ENCODE measurements at places on chromosomes 5 and 9.

GRCh38 chr5:141692919-141693725 is 11.1 kb upstream of the ARAP3 start:
- DNase-seq = peak; percentile 79

DNA sequence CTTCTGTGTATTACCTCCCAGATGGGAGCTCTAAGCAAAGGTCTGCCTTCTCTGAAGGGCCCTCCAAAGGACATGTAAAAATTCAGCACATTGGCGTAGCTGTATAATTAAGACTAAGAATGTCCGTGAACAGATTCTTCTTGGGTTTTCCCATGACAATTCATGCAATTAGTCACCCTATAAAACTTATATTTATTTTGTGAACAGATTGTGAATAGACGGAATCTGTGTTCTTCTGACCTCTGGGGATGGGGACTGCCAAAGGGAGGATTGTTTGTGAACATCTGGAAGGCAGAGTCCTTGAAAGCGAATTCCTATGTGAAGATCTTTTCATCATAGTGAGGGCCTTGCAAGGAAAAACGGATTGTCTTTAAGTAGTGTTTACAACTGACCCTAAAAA is 111.3 kb downstream of the EGFLAM start:
- DNase-seq = no peak

- no peak for DNase-seq
Observed at GRCh38 chr9:85730916-85731630, 10.7 kb downstream of the AGTPBP1 start.

GRCh38 chr5:168939887-168940544 is 360.8 kb upstream of the PANK3 start:
- no peak for DNase-seq

DNA sequence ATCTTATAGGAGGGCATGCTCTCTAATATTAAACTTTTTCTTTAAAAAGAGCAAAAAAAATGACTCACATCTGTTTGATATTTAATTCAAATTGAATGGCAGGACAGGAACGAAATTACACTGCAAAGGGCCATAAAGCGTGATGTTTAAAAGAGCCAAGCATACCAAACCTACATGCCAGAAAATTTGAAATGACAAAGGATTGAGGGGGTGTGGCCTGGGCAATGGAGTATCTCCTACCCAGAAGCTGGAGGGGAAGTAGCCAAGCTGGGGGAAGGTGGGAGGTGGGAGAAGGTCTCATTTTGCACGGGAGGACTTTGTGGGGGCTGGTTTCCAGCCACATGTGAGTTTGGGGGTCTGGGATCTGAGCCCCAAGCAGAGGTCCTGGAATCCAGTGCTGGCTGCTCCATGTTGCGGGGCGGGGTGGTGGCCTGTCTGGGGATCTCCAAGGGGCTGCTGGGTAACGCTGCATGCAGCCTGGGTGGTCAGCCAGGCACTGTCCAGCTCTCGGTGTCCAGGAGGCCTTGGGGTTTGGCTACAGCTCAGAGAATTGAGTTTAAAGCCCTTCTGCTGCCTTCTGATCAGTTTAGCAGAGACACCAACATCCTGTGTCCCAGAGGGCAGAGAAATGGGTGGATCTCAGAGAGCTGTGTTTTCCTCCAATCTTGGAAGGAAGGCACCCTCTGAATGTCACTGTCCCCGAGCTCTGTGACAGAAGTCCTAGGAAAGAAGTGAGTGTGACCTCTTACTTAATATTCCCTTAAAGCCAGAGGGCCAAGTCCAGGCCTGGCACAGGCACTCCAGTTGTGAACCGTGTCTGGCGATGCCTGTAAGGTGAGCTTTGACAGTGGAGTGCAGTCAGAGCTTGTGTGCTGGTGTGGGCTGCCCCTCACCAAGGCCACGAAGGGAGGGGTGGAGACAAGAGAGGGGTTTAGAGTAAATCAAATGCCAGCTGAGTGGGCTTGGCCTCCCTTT is 7.6 kb downstream of the DCANP1 start:
- no peak for DNase-seq

DNA sequence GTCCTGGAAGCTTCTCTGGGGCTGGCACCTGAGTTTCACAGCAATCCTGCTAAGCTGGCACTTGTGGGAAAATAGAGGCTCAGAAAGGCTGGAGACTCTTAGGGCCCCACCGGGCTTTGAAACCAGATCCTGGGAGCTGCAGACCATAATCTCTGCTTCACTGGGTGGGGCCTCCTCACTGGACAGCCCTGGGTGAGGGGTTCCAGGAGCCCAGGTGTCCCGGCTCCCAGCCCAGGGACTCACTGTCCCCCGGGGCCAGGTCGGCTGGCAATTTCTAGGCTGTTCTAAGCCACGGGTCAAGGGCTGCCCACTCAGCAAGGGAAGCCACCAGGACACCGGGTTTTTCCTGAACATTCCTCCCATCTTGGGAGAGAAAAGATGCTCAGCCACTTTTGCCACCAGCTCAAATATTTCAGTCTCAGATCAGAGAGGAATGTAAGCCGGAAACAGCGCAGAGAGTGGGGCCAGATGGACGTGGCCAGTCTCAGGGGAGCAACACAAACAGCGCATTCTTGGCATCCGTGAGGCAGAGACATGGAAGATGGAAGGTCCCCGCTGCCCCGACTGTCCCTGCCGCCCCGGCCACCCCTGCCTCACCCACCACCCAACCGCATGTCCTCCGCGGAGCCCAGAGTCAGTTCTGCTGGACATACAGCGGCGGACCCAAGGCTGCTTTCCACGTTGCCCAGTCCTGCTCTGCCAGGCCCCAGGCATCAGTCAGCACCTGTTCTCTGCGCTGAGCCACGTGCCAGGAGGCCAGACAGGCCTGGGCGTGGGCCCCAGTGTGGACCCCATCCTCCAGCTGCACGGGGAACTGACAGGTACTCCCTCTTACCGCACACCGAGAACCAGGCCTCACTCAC is 72.6 kb downstream of the VAV2 start:
- DNase-seq = no peak

- DNase-seq = no peak
Observed at GRCh38 chr9:36729906-36730305, 157.2 kb downstream of the MELK start.

DNA sequence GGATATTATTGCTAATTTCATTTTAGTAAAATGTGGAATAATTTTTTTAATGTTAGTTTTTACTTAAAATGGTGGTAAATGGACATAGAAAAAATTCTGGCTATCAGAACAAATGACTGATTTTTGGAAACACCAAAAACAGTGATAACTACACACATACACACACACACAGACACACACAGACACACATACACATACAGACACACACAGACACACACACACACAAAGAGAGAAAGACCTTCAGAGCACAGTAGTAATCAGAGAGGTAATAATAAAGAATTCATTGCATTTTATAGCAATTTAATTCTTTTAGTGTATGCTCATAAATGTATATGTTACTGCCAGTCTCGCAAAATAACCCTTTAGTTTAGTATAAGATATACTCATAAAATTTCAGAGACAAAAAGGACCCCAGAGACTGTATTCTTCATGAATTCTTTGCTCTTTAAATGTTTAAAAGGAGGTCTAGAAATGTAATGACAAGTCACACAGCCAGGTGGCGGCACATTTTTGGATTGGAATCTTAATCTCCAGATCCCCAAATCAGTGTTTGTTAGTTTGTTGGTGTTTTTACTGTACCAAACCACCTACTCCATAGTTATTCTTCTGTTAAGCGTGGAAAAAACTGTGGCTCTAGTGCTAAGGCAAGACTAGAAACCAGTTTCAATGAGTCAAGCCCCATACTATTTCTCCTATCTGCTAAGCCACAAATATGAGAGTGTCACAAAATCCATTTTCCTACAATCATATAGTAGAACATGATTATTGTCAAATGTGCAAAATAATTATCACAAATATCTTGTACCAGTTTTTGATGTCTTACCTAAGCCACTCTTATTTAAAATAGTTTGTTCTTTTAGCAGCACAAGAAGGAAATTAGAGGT is 109.9 kb downstream of the EDIL3 start:
- DNase-seq = no peak

- no peak for DNase-seq
Observed at GRCh38 chr9:35001285-35001677, 11.7 kb downstream of the DNAJB5 start.

- DNase-seq = no peak
Observed at GRCh38 chr9:78351816-78352215, 54.9 kb downstream of the PSAT1 start.

- DNase-seq = no peak
Observed at GRCh38 chr5:41840251-41840650, 30.0 kb downstream of the OXCT1 start.

- no peak for DNase-seq
Observed at GRCh38 chr9:135969064-135969683, 8.0 kb upstream of the UBAC1 start.

GRCh38 chr5:131256507-131256823 is 7.4 kb upstream of the CDC42SE2 start:
- no peak for DNase-seq

DNA sequence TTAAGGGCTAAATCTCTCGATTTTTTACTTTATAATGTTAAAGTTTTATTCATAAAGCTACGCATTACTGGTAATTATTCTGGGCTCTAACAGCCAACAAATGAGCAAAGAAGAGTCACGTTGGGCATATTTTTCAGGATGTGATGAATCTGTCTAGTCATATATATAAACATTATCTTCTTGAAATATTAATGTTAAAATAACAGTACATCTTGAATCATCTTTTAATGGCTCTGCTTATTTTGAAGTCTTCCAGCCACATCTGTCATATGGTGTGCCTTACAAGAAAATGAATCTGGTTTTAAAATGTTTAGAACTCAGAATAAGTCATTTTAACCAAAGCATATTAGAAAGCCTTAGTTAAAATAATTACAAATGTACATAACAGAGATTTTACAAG is 96.9 kb downstream of the CWC27 start:
- no peak for DNase-seq

DNA sequence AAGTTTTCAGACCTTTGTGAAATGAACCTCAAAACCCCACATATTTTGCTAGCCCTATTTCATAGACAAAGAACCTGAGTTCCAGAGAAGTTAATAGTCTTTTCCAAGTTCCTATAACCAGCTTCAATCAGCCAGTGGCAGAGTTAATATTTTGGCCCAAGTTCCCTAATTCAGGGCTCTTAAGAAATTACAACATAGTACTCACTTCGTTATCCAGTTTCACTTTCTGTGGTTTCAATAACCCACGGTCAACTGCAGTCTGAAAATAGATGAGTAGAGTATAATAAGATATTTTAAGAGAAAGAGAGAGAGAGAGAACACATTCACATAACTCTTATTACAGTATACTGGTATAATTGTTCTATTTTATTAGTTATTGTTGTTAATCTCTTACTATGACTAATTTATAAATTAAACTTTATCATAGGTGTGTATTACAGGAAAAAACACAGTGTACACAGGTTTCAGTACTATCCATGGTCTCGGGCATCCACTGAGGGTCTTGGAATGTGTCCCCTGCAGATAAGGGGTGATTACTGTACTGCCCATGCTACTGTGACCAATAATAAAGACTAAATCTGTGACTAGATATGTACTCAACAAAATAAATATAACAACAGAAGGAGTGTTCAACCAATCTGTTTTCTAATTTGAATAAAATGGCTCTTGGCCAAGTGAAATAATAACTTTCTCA is 9.3 kb upstream of the MYOT start:
- DNase-seq = no peak

- no peak for DNase-seq
Observed at GRCh38 chr5:138274189-138274853, at the start of gene GFRA3. GFRA3 (minus strand) TSS chr5:138274621; CDS start chr5:138274424, 197 bp downstream.

- DNase-seq = no peak
Observed at GRCh38 chr5:29276371-29276770, 1917.1 kb upstream of the CDH6 start.

GRCh38 chr5:150573216-150573615 is 65.3 kb downstream of the NDST1 start:
- DNase-seq = no peak

DNA sequence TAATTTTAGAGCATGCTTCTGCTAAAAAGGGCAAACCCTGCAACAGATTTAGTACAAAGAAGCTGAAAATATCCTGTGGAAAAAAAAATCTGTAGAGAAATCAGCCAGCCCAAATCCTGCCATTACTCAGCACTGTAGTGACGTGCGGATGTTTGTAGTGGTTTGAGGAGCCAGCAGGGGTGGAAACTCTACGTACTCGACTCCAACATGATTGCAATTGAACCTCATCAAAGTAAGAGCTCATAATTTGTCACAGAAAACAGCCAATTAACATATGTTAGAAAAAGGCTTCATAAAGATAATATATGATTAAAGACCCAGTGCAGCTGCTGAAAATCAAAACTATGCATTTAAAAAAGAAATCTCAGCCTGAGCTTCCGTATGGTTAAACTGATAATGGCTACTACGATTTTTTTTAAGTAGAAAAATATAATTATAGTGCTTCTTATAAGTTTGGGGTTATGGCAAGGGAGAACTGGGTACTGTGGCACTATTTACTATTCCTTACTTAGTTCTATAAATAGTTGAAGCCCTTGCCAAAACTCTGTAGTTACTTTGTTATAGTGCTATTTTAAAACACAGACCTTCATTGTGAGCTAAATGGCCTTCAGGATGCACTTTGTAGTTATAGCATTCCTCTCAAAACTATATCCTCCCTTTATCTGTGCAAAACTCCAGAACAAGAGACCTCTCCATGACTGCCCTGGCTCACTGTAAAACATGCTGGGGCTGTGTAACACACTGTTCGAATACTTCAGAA is 49.4 kb downstream of the MEF2C start:
- DNase-seq = peak; percentile 22

GRCh38 chr5:94575196-94575595 is 43.2 kb downstream of the KIAA0825 start:
- DNase-seq = no peak

DNA sequence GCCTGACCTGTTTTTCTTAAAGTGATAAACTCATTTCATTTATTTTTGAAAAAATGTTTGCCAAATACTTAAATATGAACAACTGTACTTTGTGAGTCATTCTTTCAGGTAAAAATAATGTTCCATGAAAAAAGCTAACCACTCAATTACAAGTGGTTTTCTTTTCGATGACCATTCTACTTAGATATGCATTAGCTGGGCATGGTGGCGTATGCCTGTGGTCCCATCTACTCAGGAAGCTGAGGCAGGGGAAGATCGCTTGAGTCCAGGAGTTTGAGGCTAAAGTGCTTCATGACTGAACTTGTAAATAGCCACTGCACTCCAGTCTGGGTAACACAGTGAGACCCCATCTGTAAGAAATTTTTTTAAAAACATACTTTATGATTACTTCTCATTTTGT is 4.0 kb upstream of the WDR70 start:
- no peak for DNase-seq

DNA sequence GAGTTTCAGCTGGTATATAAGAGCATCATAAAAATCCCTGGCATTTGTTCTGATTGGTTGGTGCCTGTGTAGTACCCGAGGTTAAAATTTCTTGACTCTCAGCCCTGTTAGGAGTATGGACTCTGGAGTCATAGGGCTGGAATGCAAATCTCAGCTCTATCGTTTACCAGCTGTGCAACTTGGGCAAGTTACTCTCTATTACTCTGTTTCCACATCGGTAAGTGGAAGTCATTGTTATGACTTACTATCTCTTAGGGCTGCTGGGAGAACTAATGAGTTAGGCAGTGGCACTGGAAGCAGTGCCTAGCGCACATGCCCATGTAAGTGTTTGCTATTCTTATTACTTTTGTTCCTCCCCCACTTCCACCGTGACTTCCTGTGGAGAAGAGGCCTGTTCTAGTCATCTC is 141.6 kb downstream of the BOD1 start:
- DNase-seq = no peak

GRCh38 chr9:18077941-18078678 is 395.8 kb upstream of the ADAMTSL1 start:
- DNase-seq = no peak

Measured in occipital lobe (tissue), 3 donors.